ENCODE measurements at places on chromosomes 6 and 20. TPM values are rescaled to one million over a fixed set of nuclear protein-coding genes. Genes with fewer than 3 reads are reported as not detected.

DNA sequence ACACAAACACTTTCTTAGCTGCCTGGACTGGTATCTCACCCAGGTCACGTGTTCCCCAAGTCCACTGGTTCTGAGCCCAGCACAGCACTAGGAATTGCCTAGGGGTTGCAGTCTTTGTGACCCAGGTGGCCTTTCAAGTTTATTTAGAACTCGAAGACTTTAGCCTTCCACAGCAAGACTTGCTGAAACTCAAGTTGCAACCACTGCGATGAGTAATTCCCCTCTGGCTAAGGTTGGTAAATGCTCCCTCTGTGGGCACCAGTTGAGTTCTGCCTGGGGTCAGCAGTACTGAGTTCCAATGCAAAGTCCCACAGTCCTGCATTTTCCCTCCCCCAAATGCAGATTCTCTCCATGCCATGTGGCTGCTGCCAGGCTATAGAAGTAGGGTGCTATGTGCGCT, 77.6 kb upstream of the MOCS1 start:
- no peak for DNase-seq
- H3K4me3 ChIP-seq = no peak overlapping the region
- no peaks in the 10 kb centered on the region for H3K4me1 ChIP-seq
- no peaks in the 10 kb centered on the region for H3K36me3 ChIP-seq

LRFN2 gene
- not detected for polyA plus RNA-seq

GRCh38 chr6:33716890-33717632, 5.6 kb upstream of the UQCC2 start:
- H3K4me3 ChIP-seq = no peak overlapping the region
- H3K36me3 ChIP-seq = peaks cover 9% of the 10 kb centered on the region
- H3K27me3 ChIP-seq = no peaks in the 10 kb centered on the region
- no peak for DNase-seq
- peaks cover 6% of the 10 kb centered on the region for H3K4me1 ChIP-seq

DNA sequence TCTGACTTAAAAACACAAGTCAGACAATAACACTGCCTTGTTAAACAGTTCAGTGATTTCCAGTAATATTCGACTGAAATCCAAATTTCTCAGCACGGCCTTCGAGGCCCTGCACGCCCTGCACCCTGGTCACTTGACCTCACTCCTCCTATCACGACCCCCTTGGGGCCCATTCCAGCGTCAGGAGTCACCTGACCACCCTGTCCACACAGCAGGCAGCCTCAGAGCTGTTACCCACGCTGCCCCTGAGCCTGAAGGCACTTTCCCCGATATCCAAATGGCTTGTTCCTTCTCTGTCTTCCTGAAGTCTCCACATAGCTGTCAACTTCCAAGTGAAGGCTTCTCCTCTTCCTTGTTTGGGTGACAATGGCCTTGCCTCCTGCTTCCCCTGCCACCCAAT, 33.1 kb upstream of the SMOC2 start:
- no peaks in the 10 kb centered on the region for H3K4me1 ChIP-seq
- no peaks in the 10 kb centered on the region for H3K36me3 ChIP-seq
- DNase-seq = no peak

DNA sequence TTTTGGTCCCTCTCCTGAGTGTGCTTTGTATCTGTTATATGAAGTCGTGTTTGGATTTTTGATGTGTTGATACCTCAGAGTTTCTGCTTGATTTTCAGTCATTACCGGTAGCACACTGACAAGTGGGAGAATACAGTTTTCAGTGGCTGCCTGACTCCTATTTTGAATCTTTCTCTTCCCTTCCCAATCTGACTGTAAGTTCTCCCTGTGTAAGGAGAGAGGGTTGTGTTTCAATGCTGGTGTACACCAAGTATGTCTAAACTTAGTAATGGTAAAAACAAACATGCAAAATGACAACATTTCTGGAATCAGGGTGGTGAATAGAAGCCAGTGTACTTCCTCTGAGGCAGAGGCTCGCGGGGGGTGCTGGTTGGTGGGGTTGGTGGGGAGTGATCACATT, 103.4 kb downstream of the HIVEP1 start:
- no peaks in the 10 kb centered on the region for H3K27me3 ChIP-seq
- H3K36me3 ChIP-seq = peaks cover 8% of the 10 kb centered on the region
- no peak overlapping the region for H3K4me3 ChIP-seq
- no peak overlapping the region for H3K27ac ChIP-seq
- DNase-seq = no peak
- no peaks in the 10 kb centered on the region for H3K4me1 ChIP-seq

DNA sequence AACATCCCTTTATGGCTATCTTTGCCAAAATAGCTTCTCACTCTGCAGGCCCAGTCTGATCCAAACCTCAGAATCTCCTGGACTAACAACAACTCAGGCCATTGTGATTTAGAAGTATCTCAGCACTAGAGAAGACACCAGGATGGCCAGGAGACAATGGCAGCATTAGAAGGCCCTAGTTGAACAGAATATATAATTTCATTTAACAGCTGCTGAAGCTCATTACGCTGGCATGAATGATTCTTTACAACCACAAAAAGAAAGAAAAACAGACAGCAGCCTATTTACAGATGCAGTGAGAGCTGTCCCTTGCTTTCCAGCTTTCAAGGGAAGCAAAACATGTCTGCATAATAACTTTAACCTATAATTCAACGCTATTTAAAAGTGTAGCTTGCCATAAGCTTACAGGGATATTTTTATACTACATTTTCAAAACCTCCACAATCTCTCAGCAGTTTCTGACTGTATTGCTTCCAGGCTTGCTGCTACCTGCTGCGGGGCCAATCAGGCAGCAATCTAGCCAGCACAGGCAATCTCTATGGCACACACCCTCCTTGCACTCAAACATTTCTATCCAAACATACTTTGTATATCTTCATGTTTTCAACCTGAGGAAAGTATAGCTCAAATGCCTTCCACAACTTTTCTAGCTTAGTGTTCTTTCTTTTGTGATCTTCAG, 107.3 kb downstream of the OGFRL1 start:
- H3K36me3 ChIP-seq = no peaks in the 10 kb centered on the region
- peak overlapping the region; percentile 60 for H3K27ac ChIP-seq
- H3K4me3 ChIP-seq = no peak overlapping the region
- no peak for DNase-seq

DNA sequence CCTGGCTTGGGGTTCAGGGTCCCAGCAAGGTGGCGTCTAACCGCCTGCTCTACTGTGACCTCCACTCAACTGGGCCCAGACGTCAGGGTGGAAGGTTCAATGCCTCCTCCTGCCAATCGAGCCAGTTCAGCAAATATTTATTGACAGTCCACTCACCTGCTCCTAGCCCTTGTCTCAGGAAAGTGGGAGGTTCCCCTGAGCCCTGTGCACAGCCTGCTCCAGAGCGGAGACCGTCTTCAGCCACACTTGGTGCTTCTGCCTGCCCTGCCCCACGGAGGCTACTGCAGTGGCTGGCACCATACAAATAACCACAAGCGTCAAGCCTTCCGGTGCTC, 6.1 kb downstream of the CCDC167 start:
- H3K4me3 ChIP-seq = no peak overlapping the region
- no peaks in the 10 kb centered on the region for H3K36me3 ChIP-seq
- no peak for DNase-seq
- no peaks in the 10 kb centered on the region for H3K27me3 ChIP-seq
- H3K4me1 ChIP-seq = no peaks in the 10 kb centered on the region

- no peaks in the 10 kb centered on the region for H3K4me1 ChIP-seq
- no peak overlapping the region for H3K27ac ChIP-seq
- no peaks in the 10 kb centered on the region for H3K27me3 ChIP-seq
- H3K36me3 ChIP-seq = no peaks in the 10 kb centered on the region
- no peak overlapping the region for H3K4me3 ChIP-seq
- no peak for DNase-seq
These were observed 152.7 kb downstream of the CD83 start for GRCh38 chr6:14270142-14270893.

DNA sequence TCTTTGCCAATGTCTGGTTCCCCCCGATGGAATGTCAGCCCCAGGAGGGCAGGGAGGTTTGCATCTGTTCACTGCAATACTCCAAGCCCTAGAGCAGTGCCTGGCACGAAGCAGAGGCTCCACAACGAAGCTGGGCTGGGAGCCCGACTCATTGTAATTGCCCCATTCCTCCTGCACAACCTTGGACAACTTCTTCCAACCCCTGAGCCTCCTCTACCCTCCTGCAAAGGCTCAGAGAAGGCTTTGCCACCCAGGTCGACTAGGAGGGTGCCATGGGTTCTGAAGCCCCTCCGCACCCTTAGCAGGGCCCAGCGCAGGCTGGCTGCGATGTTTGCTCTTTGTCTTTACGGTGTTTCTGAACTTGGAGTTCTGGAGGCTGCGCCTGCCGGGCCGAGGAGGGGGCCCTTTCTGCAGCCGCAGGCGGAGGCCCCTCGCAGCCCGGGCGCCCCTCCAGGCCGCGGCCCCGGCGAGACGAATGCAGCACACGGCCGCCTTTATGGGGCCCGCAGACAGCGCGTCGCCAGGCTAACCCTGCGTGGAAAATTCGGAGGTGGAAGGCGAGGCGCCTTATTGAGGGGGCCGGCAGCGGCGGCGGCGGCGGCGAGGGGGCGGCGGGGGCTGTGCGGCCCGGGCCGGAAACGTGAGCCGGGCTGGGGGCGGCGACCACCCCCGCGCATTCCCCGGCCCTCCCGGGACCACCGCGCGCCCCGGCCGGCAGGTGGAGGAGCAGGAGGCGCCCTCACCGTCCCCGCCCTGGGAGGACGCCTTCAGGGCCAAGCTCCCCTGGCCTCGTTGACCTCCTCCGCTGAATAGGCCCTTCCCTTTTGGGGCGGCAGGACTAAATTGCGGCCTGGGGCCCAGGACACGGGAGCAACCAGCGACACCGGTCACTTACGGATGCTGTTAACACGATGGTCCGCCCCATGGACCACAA, 27.0 kb downstream of the SNAI1 start:
- H3K27me3 ChIP-seq = no peaks in the 10 kb centered on the region
- no peak for DNase-seq
- no peaks in the 10 kb centered on the region for H3K36me3 ChIP-seq
- no peak overlapping the region for H3K27ac ChIP-seq

DNA sequence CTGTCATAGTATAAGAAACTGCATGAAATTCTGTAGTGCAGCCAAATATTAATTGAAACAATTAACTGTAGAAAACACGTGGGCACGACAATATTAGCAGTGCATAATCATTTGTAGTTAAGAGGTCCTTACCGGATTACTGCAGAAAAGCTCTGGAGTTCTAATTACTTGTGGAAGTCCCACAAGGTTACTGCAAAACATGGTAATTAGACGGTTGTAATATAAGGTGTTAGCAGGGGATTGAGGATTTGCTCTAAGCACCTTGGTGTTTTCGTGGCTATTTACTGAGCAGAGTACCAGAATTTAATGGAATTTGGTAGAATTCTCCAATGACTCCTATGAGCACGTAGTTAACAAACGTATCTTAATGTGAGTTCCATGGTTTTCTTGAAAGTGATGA, 473.6 kb upstream of the AGPAT4 start:
- no peaks in the 10 kb centered on the region for H3K27me3 ChIP-seq
- no peak for DNase-seq
- no peak overlapping the region for H3K27ac ChIP-seq
- H3K4me1 ChIP-seq = no peaks in the 10 kb centered on the region
- H3K36me3 ChIP-seq = no peaks in the 10 kb centered on the region
- no peak overlapping the region for H3K4me3 ChIP-seq

DNA sequence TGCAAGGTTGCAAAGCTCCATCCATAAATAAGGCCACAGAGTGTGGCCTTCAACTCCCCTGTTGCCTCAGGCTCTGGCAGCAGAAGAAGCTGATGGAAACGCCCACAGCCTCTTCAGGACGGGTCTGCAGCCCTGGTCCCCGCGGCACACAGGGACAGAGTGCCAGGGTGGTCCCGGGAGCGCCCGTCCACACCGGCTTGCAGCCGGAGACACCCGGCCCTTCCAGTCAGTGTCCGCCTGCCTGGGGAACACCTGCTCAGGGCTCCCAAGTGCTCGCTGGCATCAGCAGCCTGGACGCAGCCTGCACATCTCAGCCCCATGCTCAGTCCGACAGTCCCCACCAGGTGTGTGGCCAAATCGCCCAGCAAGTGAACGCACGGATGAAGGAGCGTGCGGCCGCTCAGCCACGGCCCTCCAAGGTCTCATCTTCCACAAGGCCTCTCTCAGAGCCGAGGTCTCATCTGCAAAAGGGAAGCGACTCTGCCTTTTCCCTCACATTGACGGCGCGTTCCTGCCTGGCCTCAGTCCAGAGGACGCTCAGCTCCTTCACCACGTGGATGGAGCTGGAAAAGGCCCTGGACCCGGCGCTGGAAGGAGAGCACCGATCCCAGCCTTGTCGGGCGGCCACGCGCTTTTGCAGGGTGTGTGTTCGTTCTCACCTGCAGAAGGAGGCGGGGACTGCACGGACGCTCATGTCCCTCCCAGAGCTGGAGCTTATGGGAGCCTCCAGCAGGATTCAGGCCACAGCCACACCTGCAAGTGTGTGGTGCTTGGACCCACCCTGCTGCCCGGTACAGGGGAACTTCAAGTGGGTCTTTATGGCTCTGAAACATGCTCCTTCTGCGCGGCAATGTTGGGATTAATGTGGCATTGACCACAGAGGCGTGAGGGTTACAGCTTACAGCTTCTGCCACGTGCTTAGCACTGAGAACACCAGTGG, 180.4 kb downstream of the DLL1 start:
- H3K27me3 ChIP-seq = no peaks in the 10 kb centered on the region
- H3K27ac ChIP-seq = no peak overlapping the region
- no peak overlapping the region for H3K4me3 ChIP-seq
- no peaks in the 10 kb centered on the region for H3K4me1 ChIP-seq
- peak; percentile 38 for DNase-seq

ADRM1 gene
- 460 TPM for polyA plus RNA-seq

RGS17 gene
- 0.01 TPM for polyA plus RNA-seq

- no peak overlapping the region for H3K27ac ChIP-seq
- H3K4me1 ChIP-seq = peaks cover 24% of the 10 kb centered on the region
- H3K4me3 ChIP-seq = peak overlapping the region; percentile 59
- DNase-seq = no peak
- peaks cover 56% of the 10 kb centered on the region for H3K27me3 ChIP-seq
- H3K36me3 ChIP-seq = no peaks in the 10 kb centered on the region
These were observed 7.0 kb upstream of the FOXF2 start for GRCh38 chr6:1382331-1382882.

- no peak overlapping the region for H3K4me3 ChIP-seq
- H3K27ac ChIP-seq = no peak overlapping the region
- no peaks in the 10 kb centered on the region for H3K36me3 ChIP-seq
- H3K27me3 ChIP-seq = no peaks in the 10 kb centered on the region
- H3K4me1 ChIP-seq = no peaks in the 10 kb centered on the region
- no peak for DNase-seq
These were observed 17.3 kb downstream of the TREM1 start for GRCh38 chr6:41269166-41269565.

DNA sequence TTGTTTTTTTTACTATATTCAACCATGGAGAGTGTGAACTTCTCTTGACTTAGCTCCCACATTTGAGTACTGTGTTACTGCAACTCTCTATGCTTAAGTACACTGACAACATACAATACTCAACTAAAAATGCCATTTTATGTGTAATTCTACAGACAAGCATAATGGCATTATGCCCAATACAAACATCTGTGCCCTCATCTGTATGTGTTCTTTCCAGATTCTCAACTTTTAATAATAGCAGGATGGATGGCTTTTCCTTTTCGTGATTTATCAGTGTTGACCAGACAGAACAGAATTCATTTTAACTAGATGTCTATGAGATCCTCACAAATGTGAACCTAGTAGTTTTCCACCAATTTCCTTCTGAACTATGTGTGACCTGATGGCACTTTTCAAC, 84.2 kb upstream of the MARCKS start:
- no peak for DNase-seq
- H3K27me3 ChIP-seq = no peaks in the 10 kb centered on the region
- no peaks in the 10 kb centered on the region for H3K4me1 ChIP-seq
- H3K4me3 ChIP-seq = no peak overlapping the region
- no peaks in the 10 kb centered on the region for H3K36me3 ChIP-seq

PNLDC1 gene
- polyA plus RNA-seq = 0.13 TPM

RNF114 gene
- 30.8 TPM for polyA plus RNA-seq
